ENCODE measurements at places on chromosomes 2 and 18.

- no peak for DNase-seq
Observed at GRCh38 chr18:53764086-53764485, 460.4 kb downstream of the MBD2 start.

GRCh38 chr2:26809211-26809610 lies 23.4 kb downstream of the CENPA start:
- DNase-seq: no peak

DNA sequence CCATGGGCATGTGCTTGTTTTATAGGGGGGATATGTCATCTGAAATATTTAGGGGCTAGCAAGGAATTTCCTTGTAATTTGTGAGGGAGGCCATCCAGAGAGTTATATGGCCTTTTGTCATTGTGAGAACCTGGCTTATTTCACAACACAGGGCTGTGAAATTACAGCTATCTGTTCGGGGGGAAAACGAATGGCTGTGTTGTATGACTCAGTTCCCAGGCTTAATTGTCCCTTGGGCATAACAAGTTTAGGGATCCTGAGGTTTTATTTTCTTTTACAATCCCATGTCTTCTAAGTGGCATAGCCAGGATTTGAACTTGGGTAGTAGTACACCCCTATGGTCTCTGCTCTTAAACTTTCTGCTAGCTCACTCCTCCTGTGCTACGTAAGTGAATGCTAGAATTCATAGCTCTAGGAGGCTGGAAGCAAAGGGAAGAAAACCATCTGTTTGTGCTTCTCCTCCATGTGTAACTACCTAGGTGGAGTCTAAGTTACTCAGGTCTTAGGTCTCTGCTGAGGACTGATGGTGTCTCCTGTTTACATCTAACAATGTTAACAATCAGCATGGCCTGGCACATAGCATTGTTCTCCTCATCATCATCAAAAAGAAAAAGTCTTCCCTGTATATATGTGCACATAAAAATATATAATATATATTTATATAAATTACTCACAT lies 53.8 kb downstream of the SKA1 start:
- DNase-seq: no peak

GRCh38 chr2:170928036-170928823 lies 823 bp upstream of the GORASP2 start:
- no peak for DNase-seq

- DNase-seq: no peak
Observed at GRCh38 chr2:150335596-150335995, 151.9 kb downstream of the RND3 start.

GRCh38 chr2:61044636-61045035 lies 21.0 kb upstream of the SANBR start:
- DNase-seq: no peak

DNA sequence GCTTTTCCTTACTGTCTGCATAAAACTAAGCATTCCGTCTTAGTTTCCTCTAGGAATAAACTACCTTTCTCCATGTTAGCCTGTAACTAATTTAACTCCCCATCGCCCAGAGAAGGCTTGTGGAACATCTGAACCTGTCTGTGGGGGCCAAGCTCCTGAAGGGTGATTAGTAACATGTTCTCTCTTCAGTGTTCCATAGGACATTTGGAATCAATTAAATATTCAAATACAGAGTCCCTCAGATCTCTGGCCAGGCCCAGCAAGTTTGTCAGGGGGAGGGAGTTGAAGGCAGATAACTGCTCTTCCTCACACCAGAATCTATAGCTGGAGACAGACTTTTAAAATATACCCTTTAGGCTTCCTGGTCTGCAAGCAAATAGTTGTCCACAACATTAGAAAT lies 8.8 kb downstream of the RDH14 start:
- no peak for DNase-seq

- no peak for DNase-seq
Observed at GRCh38 chr18:76459687-76460350, 35.2 kb downstream of the ZNF516 start.

- DNase-seq: no peak
Observed at GRCh38 chr18:48861181-48861708, 89.5 kb downstream of the SMAD7 start.

- no peak for DNase-seq
Observed at GRCh38 chr2:197128126-197128525, 182.5 kb downstream of the ANKRD44 start.

GRCh38 chr18:38483326-38483725 lies 917.7 kb upstream of the CELF4 start:
- no peak for DNase-seq

GRCh38 chr2:217709478-217710210 lies 293.2 kb downstream of the TNS1 start:
- no peak for DNase-seq

DNA sequence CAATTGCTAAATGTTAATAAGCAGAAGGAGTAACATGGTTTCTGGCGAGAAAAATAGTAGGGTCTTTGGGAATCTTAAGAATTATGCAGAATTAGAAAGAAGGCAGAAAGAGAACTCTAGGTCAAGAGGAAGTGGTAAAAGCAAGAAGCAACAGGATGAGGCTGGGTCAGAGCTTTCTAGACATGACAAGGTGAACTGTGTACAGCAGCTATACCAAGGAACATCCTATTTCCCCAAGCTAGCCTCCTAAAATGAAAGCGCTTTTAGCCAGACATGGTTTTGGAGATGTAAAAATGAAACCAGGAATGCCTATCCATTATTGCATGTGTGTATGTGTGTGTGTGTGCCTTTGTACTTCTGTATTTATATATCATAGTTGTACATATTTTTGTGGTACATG lies 42.3 kb upstream of the STAT1 start:
- DNase-seq: no peak

GRCh38 chr2:139045524-139045923 lies 265.3 kb upstream of the NXPH2 start:
- DNase-seq: no peak

GRCh38 chr2:235366807-235367206 lies 127.0 kb upstream of the AGAP1 start:
- DNase-seq: no peak

All from activated T-helper 1 cell treated with anti-CD3 and anti-CD28 coated beads, Interleukin-2, amount 50 U/mL, for 16 hours (primary cell).